ENCODE measurements at places on chromosomes 16 and 17.

DNA sequence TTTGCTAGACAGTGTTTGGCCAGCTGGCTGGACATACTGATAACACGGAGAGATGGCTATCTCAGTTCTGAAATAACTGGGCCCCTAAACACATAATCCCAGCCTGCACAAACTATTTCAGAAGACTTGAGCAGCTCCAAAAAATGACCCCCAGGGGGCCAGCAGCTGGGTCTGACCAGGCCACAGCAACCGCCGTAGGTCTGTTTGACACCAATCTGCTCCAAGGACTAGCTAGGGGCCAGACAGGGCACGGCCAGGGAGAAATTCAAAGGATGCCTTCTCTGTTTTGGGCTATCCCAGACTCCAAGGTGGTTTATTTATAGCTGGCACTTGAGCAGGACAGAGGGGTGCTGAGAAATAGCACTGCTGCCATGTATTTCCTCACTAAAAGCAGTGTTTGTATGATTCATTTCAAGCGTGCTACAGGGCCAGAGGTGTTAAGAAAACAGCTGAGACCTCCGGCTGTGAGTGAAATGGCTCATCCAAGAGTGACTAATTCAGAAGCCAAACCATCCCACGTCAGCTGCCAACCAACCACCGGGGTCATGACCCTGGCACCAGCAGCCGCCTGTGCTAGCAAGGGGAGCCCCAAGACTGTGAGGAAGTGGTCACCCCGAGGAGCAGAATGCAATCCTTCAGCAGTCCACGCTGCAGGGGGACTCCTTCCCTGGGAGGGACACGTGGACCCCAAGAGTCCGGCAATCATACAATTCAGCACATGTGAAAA lies 5.7 kb downstream of the GGA2 start:
- DNase-seq = peak; percentile 35

GRCh38 chr17:63697341-63698286 lies 2.3 kb downstream of the LIMD2 start:
- peak; percentile 39 for DNase-seq

GRCh38 chr16:71383054-71383773 lies 24.7 kb downstream of the CALB2 start:
- DNase-seq = no peak

DNA sequence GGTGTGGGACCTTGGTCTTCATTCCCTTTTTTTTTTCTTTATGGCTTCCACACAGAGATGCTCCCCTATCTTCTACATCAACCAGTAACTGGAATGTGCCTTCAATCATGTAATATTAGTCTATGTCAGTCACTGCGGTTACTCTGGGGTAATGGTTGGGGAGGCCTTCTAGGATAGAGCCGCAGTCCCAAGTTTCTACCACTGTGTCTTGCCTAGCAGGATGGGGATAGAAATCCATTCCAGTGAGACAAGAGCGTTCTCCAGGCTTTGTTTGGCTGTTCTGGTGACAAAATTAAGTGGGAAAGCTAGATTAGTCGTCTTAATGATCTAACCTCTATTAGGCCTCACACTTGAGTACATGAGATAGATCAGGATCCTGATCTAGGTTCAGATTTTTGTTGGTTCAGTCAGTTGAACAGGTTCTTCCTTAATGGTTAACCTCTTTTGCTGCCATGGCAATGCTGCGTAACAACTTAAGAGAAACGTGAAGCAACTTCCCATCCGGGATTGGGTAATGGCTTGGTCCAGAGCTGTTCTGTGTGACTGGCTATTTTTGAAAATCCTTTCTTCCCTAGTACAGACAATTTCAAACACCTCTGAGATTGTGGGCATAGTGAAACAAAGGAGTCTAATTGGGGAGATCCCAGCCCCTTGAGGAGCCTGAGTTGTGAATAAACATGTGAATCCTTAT lies 8.7 kb downstream of the MSL1 start:
- no peak for DNase-seq

GRCh38 chr17:70886648-70887047 lies 717.3 kb downstream of the KCNJ2 start:
- no peak for DNase-seq

GRCh38 chr16:58628845-58629732 lies 537 bp downstream of the CNOT1 start:
- DNase-seq = peak; percentile 20

DNA sequence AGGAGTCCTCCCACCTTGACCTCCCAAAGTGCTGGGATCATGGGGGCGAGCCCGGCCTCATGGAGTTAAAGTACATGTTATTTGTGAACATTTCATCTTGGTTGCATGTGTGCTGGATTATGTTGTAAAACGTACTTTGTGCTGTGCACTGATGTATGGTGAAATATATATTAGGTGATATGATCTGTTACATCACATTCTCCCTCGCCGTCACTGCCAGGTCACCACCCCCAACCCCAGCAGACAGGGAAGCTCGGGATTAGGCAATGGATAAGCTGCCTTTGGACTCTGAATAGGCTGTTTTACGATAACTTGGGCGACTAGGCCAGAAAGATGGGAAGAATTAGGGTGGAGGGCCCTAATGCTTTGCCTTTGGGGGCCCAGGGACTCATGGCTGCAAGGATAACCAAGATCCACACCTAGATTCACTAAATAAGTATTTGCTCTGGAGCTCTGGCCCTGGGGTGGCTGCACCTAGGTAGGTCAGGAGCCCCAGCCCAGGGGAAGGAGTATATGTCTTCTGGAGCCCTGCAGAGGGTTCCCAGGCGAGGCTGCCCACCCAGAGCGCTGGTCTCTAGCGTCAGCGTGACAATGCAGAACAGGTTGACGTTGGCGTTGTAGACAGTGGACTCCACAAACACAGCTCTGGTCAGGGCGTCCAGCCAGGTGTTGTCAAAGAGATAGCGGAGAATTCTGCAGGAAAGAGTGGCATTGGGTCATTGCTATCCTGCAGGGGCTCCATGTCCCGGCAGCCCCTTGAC lies 27.1 kb upstream of the GCSH start:
- DNase-seq = no peak

DNA sequence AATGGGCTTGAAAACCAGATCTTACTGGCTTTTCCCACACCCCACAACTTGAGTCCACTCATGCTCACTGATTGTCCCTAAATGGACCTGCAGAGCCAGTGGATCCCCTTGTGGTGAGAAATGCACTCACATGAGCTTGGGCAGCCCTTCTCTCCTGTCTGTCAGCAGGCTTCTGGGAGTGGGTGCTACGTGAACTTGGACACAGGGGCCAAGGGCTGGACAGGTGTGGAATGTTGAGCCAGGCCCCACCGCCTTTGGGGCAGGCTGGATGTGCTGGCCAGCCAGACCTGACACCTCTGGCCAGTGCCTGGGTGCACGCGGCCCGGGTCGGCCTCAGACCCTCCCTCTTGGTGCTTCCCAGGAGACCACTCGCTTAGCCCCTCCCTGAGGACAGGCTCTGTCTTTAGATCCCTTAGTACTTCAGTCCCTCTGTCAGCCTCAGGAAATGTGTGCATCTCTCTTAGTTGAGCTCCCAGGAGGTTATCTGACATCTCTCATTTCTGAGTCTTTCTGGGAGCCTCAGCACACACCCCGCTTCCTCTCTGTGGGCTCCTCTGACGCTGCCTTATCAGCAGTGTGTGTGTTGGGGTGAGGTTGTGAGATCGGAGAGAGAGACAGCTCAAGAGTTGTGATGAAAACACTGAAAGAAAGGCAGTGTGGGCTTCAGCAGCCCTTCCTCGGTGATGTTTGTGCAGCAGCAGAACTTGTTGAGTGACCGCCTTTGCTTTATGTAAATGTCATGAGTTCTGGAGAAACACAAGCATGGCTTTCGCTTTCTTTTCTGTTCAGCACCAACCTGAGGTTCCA lies 117.0 kb downstream of the RAB11FIP4 start:
- DNase-seq = no peak

DNA sequence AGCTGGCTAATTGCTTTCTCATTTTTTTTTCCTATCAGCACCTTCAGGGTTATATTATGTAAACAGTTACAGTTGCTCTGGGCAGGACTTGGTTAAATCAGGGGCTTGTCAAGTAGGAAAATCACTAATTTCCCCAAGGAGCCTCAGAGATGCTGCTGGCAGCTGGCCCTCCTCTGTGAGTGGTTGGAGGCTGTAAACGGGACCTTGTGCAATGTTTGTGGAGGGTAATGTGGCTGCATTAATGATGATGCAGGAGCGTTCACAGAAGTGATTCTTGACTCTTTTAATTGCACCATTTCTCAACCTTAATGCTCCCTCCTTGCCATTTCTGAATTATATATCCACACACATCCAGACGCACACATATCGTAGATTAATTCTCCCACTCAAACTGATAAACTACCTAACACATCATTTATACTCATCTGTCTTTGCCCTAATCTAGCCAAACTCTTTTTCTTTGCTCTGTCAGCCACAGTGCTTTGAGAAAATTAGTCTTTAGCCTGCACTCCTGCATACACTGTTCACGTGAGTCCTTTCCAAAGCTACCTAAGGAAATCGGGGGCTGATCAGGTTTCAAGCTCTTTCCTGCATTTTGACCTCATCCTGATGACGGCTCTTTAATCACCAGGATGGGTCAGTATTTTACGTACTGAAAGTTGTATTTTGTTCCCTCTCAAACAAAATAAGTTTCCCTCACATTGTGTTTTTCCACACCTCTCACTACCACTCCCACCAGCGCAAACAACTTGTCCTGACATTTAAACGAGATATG lies 154.4 kb upstream of the PIRT start:
- DNase-seq = no peak

- no peak for DNase-seq
Measured at GRCh38 chr17:77386502-77387192, 245.9 kb downstream of the SEC14L1 start.

- no peak for DNase-seq
Measured at GRCh38 chr17:9410301-9410700, 165.3 kb downstream of the STX8 start.

DNA sequence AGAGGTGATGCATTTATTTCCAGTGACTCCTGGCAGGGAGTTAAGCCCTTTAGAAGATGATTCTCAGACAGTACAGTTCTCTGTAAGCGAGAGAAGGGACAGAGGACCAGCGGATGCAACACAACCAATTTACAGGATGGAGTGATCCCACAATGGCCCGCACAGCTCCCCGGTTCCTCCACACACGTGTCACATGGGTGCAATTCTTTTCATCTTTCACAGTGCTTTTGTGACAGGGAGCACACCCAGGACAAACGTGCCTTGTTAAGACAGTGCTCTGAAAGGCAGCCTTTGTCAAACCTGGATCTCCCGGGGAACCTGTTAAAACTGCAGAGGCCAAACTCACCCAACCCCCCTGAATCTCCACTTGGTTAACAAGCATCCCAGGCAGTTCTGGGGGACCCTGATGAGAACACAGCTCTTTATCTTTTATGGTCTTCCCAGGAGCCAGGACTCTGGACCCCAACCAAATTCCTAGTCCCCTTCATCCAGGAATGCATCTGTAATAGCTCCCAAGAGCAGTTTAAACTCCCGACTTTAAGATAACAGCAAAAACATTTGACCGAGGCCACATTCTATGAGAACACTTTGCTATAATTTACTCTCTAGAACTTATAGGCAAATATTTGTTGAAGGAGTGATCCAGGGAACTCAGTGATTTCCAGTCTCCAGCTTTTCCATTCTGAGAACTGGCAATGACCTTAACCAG lies 134.9 kb upstream of the CDH5 start:
- DNase-seq = no peak

- DNase-seq = no peak
Measured at GRCh38 chr16:88108762-88109161, 157.5 kb downstream of the BANP start.

GRCh38 chr17:44360826-44361225 lies 2.8 kb downstream of the FAM171A2 start:
- DNase-seq = no peak

GRCh38 chr16:64116151-64116550 lies 1005.7 kb downstream of the CDH11 start:
- no peak for DNase-seq

DNA sequence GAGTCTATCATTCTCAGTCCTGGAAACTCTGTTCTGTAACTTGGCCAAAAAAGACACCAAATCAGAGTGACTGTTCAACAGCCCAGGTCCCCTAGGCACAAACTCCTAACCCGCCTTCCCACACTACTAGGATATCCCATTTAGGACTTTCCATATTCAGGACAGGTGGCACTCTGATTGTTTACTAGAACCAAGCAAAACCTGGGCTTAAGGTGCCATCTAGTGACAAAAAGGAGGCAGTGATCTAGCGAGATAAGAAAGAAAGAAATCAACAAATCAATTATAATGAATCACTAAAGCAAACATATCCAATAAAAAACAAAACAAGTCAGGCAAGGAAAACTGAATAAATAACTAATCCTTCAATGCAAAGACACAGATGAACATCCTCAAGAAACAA lies 203.9 kb downstream of the CEP112 start:
- no peak for DNase-seq

DNA sequence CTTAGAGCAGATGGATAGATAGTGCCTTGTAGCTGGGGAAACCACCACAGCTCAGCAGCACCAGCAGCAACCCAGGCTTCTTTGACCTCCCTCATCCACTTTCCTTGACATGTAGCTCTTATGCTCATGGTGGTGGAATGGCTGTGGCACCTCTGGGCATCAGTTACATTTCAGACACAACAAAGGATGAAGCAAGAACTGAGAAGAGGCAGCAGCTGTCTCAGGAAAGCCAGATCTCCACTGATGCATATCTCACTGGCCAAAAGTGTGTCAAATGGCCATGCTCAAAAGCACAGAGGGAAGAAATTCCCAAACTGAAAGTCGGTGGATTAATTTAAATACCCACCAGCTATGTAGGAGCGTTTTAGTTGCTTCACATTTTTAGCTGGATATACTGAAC lies 671.4 kb upstream of the SALL1 start:
- DNase-seq = no peak

- no peak for DNase-seq
Measured at GRCh38 chr17:3036800-3037199, 26.6 kb downstream of the OR1D5 start.

- peak; percentile 11 for DNase-seq
Measured at GRCh38 chr16:86016201-86016965, 117.4 kb downstream of the IRF8 start.

GRCh38 chr17:68694791-68695485 lies 93.8 kb upstream of the FAM20A start:
- no peak for DNase-seq

- no peak for DNase-seq
Measured at GRCh38 chr17:42754782-42755181, 6.2 kb upstream of the RAMP2 start.
